ENCODE measurements at places on chromosomes 5 and 9. TPM values are rescaled to one million over a fixed set of nuclear protein-coding genes. Genes with fewer than 3 reads are reported as not detected.
A peak's percentile ranks its signal among the peaks of the same experiment; 100 is the strongest.

- peak; percentile 61 for DNase-seq
Measured at GRCh38 chr9:93908591-93909241, 46.4 kb downstream of the BARX1 start.

DNA sequence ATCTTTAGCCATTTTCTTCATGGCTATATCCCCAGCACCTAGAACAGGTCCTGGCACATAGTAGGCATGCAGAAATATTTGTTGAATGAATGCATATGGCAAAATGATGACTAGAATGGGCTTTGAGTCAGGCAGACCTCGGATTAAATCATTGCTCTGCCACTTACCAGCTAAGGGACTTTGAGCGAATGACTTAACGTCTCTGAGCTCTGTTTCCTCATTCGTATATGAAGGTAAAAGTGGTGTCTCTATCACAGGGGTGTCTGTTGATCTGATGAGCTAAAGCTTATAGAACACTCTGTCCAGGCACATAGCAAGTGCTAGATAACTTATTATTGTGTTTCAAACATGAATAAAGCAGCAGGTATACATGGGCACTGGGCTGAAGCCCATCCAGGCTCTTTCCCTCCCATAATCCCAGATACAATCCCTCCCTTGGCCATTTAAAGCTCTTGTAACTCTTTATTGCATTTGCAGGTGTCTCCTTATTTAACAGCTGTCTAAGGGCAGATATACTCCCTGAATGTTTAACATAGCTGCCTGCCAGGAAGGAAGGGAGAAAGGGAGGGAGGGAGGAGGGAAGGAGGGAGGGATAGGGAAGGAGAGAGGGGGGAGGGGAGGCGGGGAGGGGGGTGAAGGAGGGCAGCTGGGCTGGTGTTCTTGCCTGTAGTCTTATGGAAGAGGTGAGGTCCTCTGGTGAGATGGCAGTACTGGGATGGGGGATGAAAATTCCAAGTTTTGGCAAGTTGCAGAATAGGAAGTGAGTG, 23.2 kb upstream of the STXBP1 start:
- no peak for DNase-seq

GRCh38 chr9:70120834-70121510, 77.3 kb downstream of the MAMDC2 start:
- no peak for DNase-seq

- DNase-seq = no peak
Measured at GRCh38 chr9:89462199-89462598, 35.7 kb downstream of the SEMA4D start.

Gene ACTBL2
- not detected for total RNA-seq

Gene PCDHGA7
- total RNA-seq = 0.05 TPM

Measured in activated CD4-positive, alpha-beta T cell treated with anti-CD3 and anti-CD28 coated beads, Interleukin-2, amount 10 ng/mL, durations not matched to agents 24 days and 14 days (primary cell).